ENCODE measurements at places on chromosomes 16 and 17.
A peak's percentile ranks its signal among the peaks of the same experiment; 100 is the strongest.

DNA sequence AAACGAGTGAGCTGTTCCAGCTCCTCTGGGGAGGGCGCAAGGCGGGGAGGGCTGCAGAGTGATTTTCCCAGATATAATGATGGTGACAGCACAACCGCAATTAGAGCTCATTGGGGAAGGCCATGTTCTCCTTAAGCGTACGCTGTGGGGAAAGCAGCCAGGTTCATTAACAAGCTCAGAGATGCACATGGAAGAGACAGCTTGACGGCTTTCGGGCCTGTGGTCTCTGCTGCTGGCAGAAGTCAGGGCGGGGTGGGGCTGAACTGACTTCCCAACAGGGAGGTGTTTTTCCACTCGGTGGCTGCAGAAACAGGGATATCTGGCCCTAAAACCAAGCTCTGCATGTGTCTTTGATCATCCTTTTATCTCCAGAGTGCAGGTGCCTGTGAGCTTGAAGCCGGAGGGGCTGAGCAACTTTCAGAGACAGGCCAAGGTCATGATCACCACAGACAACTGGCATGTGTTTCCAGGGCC is 24.0 kb upstream of the CACNG1 start:
- peak; percentile 23 for ATAC-seq

DNA sequence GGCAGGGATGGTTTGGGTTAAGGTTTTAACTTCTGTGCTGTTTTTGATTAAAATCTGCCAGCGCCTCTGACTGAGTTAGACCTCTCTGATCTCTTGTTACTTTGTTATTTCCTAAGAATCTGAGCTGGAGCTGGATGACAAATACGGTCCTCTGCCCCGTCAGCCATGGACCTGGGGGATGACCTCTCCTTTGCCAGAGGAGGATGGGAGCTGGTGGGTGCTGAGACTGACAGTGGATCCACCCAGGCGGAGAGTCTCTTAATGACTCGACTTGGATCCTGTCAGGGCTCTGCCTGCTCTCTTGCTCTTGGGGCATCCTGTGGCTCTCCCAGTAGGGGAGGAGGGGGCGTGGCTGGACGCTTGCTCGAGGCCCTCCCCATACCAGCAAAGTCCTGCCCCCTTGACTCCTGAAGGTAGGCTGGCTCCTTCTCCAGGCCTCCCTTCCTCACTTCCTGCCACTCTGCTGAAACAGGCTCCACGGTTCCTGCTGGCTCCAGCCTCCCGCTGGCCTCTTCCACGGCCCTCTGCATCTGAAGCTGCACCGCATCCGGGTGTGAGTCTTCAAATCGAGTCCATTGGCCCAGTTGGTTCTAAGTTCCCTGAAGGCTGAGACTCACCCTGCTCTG is 24.8 kb upstream of the MAP3K14 start:
- peak; percentile 98 for ATAC-seq

- ATAC-seq: peak; percentile 72
These were observed 2.0 kb upstream of the C17orf99 start for GRCh38 chr17:78144147-78144719.

DNA sequence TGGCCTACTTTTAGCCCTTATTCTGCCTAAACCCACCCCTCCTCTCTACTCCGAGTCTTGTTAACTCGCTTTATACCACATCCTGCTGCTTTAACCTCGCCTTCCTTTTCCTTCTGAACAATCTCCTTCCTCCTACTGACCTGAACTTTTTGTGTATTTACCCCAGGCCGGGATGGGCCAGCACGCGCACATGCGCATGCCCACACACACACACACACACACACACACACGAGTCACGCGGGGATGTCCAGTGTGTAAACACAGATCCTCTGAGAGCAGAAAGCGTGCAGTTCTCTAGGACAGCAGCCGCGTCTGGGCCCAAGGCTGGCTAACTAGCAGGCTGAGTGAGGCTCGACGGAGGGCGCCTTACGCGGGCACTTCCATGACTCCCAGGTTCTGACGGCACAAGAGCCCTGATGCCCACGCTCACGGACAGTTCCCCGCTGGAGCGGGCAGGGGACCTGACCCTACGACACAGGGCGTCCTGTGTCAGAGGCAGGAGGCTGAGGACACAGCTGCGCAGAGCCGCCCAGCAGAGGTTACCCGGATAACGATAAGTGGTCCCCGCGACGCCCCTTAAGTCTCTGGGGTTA is 610 bp downstream of the PIK3R5 start:
- ATAC-seq: no peak
